ENCODE measurements at places on chromosomes 2 and 18. TPM values are rescaled to one million over a fixed set of nuclear protein-coding genes. Genes with fewer than 3 reads are reported as not detected.

Gene STK11IP
- 13.1 TPM for total RNA-seq

Gene SCN7A
- 0.23 TPM for total RNA-seq

Gene GBX2
- total RNA-seq, result not detected

Gene SERPINB11
- not detected for total RNA-seq

Gene FKBP1B
- total RNA-seq, result 4.7 TPM

Gene ZEB2
- 50.8 TPM for total RNA-seq

Gene RPL31
- 759 TPM for total RNA-seq

Gene MC2R
- not detected for total RNA-seq

Gene C1QL2
- not detected for total RNA-seq

Gene GCKR
- 0.51 TPM for total RNA-seq

Gene TM4SF20
- total RNA-seq, result not detected

Gene TMEM247
- not detected for total RNA-seq
